Stimulated activated CD8-positive, alpha-beta memory T cell treated with anti-CD3 and anti-CD28 coated beads, Interleukin-4, amount 100 ng/mL, for 4 hours (primary cell): ENCODE measurements at places on chromosomes 16 and 17.

DNA sequence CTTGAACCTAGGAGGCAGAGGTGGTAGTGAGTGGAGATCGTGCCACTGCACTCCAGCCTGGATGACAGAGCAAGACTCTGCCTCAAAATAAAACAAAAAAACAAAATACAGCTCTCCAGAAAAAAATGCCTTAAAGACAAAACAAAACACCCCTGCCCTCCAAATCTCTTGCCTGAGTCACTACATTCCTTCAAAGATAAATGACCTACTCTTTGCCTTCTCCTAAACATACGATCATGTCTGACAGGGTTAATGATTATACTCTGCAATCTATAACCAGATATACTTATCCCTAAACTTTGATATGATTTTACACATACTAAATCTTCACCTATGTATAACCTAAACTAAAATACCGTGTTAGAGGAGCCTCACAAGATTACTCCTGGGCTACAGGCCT, 1.4 kb upstream of the SETD6 start:
- DNase-seq, result no peak

- DNase-seq, result no peak
Measured at GRCh38 chr16:74768239-74768638, 6.4 kb downstream of the FA2H start.

DNA sequence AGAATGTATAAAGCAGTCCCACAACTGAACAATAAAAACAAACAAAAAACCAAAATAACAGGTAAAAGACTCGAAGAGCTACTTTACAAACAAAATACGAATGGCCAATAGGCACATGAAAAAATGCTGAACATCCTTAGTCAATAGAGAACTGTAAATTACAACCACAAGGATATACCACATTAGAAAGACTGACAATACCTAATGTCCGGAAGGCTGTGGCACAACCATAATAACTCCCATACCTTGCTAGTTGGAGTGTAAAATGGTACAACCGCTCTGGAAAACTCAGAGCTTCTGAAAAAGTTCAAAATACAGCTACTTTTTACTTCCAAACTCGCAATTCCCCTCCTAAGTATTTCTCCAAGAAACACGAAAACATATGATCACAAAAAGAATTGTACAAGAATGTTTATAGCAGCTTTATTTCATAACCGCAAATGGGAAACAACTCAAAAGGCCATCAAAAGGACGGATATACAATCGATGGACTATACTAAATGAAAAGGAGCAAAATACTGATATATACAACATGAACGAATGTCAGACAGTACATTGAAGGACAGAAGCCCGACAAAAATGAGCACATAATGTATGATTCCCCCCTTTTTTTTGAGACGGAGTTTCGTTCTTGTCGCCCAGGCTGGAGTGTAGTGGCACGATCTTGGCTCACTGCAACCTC, 2.3 kb downstream of the TP53 start:
- DNase-seq, result no peak

DNA sequence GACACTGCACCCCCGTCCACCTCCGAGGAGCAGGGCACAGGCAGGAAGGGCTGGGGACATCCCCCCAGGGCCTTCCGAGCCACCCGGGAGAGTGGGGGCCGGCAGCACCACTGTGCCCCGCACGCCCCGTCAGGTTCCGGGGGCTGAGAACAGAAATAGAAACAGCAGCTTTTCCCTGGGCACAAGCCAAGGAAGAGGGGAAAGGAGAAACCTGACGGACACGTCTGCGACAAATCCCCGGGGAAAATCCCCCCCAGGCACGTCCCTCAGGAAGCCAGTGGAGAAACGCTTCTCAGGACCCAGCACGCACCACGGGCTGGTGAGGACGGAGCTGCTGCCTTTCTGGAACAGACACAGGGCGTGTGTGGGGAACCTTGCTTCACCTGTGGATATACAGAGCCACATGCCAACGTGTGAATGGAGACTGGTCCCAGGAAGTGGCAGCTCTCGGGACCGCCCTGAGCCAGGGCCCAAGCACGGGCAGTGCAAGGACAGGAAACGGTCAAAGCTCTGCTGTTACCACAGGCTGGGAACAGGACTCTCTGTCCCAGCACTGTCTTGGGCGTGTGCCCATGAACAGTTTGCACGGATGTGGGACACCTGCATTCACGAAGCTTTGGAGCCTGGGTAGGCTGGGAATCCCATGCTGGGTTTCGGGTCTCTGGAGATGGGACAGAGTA, 1.2 kb upstream of the TMEM204 start:
- DNase-seq, result no peak

- no peak for DNase-seq
Measured at GRCh38 chr16:74107795-74108610, 188.6 kb upstream of the PSMD7 start.

GRCh38 chr17:82385559-82386254, 14.1 kb downstream of the UTS2R start:
- no peak for DNase-seq

DNA sequence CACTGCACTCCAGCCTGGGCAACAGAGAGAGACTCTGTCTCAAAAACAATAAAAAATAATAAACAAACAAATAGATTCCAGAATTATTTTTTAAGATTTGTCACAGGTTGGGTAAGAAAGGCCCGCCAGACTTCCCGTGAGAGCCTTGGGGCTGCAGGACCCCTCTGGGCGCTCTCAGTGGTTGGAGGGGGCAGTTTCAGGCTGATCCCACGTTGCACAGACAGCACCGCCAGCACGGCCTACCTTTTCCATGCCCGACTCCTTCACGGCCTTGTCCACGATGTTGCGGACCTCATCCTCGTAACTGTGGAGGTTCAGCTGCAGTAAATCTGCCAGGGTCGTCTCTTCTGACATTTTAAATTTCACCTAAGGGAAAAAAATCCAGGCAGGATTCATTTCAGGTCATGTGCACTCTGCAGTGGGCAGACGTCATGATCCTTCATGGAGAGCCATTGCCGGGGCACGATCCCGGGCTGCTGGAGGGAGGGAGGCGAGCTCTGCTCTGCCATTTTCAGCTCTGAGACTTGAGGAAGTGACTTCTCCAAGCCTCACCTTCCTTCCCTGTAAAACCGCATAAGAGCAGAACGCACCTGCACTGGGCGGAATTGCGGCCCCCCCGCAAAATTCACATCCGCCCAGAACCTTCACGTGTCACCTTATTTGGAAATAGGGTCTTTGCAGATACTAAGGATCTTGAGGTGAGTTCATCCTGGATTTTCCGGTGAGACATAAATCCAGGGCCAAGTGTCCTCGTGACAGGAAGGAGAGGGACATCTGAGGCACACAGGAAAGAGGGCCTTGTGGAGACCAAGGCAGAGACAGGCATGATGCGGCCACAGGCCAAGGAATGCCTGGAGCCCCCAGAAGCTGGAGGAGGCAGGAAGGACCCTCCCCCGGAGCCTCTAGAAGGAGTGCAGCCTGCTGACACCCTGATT, 66.8 kb downstream of the DNAH17 start:
- no peak for DNase-seq

- no peak for DNase-seq
Measured at GRCh38 chr17:57447990-57448758, 191.9 kb downstream of the MSI2 start.

DNA sequence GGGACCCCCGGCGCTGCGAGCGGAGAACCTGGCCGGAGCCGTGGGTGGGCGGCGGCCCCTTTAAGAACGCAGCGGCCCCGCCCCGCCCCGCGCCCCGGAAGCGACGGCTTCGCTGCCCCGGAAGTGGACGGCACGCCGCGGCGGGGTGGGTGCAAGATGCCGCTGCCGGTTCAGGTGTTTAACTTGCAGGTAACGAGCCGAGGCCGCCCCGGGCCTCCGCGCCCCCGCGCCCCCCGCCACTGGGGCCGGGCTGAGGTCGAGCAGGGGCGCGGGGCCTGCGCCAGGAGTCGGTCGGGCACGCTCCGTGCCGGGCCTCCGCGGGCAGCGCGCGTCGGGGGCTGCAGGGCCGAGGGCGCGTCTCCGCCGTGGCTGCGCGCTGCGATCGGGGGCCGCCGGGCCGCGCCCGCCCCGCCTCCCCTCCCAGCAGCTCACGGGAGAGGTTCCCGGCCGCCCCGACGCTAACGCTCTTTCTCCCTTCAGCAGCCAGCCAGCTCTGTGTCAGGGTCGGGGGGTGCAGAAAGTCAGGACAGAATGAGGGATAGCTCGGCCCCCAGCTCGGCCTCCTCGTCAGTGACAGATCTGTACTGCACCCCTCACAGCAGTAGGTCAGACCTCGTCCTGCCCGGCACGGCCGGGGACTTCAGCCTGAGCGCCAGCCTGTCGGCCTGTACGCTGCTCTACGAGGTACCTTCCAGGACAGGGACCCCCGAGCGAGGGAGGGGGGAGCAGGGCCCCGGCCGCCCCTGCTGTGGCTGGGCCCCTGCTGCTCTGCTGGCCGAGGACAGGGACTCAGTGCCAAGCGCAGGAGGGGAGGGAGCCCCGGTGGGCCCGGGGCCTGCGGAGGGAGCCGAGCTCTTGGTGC, at the start of the genes GPS1 and RFNG:
Gene GPS1, plus strand, starts transcription at position 123 of the 862 bp plus-strand sequence. Its CDS starts 34 bp downstream, at position 157.
Gene RFNG, minus strand, starts transcription at position 36 of the 862 bp plus-strand sequence. CDS start 45 bp downstream, outside the sequence.
- DNase-seq, result peak; percentile 60

DNA sequence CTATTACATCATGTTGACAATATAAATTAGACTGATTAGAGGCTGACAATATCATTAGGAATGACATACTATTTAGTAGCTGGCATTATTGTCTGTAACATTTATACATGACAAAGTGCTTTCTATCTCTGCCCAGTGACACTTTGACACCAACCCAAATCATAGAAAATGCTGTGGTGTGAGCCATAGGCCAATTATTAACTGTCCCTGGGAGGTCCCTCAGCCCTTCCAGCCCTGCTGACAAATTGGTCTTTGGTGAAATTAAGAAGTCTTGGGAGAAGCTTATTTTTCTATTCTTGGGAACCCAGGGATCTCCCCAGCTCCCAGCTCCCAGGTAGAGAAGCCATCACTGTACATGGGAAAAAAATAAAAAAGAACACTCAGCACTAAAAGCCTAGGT, 179.6 kb downstream of the AIPL1 start:
- no peak for DNase-seq

GRCh38 chr17:35559495-35560210, 966 bp downstream of the SLFN14 start:
- DNase-seq, result no peak

DNA sequence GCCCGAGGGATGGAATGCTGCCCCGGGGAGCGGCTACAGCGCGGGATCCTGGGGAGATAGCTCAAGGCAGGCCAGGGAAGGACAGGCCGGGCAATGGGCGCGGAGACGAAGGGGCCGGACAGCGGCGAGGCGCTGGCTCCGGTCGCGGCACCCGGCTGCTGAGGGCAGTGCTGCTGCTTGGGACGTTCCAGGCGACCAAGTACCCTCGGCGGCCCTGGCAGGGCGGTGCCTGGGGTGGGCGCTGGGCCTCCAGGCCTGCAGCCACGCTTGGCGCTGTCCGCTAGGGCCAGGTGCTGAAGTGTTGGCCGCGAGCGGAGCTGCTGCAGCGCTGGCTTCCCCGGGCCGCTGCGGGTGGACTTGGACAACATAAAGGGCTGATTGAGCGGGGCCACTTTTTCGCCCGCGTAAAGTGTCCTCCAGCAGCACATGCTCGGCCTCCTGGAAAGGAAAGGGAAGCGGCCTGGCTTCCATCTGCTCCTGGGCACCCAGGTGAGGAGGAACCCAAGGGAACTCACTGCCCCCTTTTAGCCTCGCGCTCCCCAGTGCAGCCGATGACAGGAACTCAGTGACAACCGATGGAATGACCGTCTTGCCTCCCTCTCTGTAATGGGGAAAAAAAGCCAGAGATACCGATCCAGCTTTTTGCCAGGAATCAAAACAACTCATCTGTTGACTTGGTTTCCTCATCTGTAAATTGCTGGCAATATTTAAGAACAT, 23.7 kb downstream of the CLEC3A start:
- no peak for DNase-seq

- no peak for DNase-seq
Measured at GRCh38 chr17:17401271-17401781, 75.5 kb upstream of the MED9 start.

GRCh38 chr16:29664091-29664921, 1.3 kb downstream of the SPN start:
- DNase-seq, result no peak
